NCI-H510A treated with DMSO at 0.1 percent for 48 hours (cell line): ENCODE measurements at places on chromosomes 12 and 14.

GRCh38 chr14:89418976-89419375, 1.9 kb upstream of the FOXN3 start:
- DNase-seq, result no peak

- no peak for DNase-seq
Observed at GRCh38 chr12:125140279-125141209, 75.3 kb downstream of the AACS start.

DNA sequence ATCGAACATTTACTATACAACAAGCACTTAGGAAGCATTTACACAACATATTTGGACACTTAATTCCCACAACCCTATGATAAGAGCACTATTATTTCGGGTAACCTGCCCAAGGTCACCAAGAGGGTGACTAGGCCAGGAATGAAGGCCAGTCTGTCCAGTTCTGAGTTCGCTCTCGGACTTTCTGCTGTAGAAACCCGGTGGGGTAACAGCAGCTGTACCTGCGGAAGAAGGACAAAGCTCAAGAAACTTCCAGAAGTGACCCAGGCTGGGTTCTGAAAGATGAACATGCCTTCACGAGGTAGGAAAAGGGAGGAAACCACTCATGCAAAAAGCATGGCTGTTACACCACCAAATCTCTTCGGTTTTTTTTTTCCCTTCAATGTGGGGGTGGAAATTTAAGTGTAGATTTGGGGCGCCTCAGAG, 10.8 kb downstream of the PLA2G1B start:
- DNase-seq, result no peak

GRCh38 chr12:24244801-24245200, 295.3 kb upstream of the SOX5 start:
- DNase-seq, result no peak

- no peak for DNase-seq
Observed at GRCh38 chr12:90211017-90211416, 502.4 kb upstream of the ATP2B1 start.
